ENCODE measurements at places on chromosomes 7 and 10.

DNA sequence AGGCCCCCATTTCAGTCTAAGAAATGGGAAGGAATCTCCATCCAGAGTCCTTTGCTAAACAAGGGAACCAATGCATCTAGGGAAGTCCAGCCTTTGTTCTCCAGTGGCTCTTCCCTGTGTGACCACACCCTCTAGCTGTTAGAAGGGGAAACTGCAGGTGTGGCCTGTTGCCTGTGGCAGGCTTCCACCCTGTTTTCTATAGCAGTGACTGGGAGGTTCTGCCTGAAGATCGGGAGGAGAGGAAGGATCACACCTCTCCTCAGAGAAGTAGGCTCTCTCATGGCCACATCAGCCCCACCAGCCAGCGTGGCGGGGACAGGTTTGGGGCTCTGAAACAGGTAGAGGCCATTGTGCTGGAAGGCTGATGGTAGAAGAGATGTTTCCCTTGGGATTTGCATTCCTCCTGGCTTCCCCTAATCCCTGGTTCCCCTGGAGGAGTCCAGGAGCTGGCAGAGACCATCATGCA, 47.7 kb upstream of the TRIM8 start:
- DNase-seq: no peak

DNA sequence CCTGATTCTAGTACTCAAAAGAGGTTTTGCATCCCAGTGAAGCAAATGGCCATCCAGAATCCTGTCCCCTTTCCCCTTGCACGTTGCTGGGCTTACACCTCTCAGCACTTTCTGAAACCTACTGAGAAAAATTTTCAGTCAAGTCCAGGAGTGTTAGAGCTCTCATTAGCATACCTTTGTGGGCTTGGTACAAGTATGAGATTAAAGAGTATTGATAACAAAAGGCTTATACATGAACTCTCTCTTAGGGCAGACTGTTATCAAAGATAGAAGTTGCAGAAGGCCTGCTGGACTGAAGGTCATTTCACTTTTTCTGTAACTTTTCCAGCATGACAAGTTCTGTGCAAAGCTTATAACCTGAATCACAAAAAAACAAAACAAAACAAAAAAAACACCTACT, at the start of gene ASAH2:
Gene ASAH2, minus strand, starts transcription at position 123 of the 400 bp plus-strand sequence. CDS start 2,906 bp downstream, outside the sequence.
- no peak for DNase-seq

DNA sequence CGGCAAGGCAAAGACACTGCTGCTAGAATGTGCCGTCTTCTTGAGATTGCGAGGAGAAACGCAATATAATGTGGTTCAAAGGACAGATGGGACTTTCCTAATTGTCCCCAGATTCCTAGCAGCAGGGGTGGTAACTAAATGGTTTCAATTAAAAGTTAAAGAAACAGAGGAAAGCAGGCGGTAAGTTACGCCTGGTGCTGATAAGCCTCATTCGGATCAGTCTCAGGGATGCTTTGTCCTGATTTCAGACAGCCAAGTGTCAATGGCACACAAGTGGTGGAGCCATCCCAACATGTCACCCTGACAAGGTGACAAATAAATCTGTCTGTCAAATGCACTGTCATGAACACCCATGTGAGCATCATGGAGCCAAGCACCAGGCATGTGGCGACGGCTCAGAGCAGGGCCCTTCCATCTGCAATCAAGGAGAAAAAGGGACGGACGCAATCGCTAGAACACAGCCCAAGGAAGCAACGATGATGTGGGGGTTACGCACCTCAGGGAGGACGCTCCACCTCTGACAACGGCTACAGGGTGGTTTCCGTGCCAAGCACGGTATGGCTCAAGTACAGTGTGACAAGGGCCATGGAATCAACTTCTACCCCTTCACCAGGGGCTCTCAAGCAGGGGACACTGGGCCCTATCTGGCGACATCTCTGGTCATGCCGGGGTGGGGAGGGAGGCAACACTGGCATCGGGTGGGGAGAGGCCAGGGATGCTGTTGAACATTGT, 66.2 kb downstream of the CTBP2 start:
- DNase-seq: no peak

- no peak for DNase-seq
Measured at GRCh38 chr7:144255471-144255897, 9.1 kb downstream of the OR2A7 start.

DNA sequence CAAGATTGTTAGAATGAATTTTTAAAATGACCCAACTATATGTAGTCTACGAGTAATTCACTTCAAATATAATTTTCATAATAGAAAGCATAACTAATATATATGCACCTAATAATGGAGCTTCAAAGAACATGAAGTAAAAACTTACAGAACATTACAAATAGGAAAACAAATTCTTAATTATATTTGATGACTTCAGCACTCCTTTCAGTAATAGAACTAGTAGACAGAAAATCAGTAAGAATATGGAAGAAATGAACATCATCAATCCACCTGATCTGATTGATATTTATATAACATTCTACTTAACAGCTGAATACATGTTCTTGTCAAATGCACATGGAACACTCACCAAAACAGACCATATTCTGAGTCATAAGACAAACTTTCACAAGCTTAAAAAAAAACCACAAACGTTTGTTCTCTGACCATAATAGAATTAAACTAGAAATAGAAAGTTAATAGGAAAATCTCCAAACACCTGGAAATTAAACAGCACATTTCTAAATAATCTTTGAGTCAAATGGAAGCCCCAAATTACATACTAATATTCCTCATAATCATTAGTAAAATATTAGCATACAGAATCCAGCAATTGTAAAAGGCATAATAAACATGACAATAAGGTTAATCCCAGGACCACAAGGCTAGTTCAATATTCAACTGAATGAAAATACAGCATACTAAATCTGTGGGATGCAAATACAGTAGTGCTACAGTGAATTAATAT, 48.0 kb downstream of the BRAF start:
- no peak for DNase-seq

- DNase-seq: no peak
Measured at GRCh38 chr10:4239186-4239585, 454.2 kb upstream of the KLF6 start.

Data from activated T-helper 1 cell treated with anti-CD3 and anti-CD28 coated beads, Interleukin-12 subunit alpha, Interleukin-12 subunit beta, Interleukin-2, Interleukin-4 antibody, amounts not matched to agents 30 ng/mL and 10 ng/mL and 1 ng/mL, durations not matched to agents 14 hours and 24 hours and 36 hours (primary cell).